NCI-H1694 treated with DMSO at 0.1 percent for 48 hours (cell line): ENCODE measurements at places on chromosomes 11 and 22.
A peak's percentile ranks its signal among the peaks of the same experiment; 100 is the strongest.

- peak; percentile 9 for DNase-seq
Observed at GRCh38 chr11:66363805-66364535, 7.6 kb downstream of the SLC29A2 start.

GRCh38 chr11:27012234-27012921 is 18.5 kb downstream of the FIBIN start:
- no peak for DNase-seq

DNA sequence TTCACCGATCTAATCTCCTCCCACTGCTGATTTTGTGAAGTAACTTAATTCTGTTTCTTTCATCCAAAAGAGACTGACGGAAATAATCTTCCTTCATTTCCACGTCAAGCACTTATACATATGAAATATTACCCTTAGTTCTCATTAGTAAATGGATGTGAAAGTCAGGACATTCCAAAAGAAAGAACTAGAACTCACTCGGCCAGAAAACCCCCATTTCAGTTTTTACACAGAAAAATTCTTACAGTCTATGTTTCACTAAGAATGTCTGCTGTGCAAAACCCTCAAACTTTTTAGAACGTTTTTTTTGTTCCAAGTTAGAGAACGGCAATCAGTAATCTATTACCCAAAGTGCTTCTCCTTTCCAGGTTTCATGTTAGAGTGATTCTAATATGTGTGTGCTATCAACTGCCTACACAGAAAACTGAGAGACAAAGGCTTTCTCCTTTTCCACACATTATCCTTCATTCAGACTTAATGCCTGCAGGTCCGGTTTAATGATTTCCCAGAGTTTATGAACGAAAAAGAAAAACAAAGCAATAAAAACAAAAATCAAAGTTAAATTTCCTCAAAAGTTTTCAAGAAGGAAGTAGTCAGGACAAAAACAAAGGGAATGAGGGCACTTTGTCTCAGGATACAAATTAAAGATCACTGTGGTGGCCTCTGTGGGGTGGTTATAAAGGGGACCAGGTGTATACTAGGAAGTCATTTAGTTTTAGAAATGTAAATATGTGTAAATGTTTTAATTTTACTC is 11.3 kb upstream of the SESN3 start:
- no peak for DNase-seq

DNA sequence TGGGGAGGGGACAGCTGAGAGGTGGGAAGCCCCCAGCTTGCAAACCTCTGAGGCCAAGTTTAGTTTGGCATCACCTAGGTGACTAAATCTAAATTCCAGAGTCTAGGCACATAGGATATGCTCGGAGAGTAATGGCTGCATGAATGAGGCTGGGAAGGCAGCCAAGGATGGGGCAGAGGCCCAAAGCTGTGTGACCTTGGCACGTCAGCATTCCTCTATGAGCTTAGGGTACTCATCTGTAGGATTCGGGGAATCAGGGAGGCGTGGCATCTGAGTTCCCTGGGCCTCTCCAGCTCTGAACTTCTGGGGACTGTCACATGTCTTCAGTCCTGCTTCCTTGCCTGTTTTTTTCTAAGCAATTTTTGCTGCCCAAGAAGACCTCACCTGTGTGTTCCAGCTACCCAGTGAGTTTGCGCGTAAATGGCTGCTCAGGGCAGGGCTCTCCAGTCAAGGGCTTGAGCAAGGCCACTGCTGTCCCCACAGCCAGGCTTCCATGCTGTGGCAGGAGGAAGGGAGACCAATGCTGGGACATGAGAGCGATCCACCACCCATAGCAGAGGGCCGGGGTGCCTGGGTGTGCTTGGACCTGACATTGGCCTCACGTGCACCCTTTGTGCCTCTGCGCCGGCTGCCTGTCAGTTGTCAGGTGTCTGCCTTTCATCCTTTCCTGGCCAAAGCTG is 13.9 kb downstream of the DAGLA start:
- peak; percentile 14 for DNase-seq

DNA sequence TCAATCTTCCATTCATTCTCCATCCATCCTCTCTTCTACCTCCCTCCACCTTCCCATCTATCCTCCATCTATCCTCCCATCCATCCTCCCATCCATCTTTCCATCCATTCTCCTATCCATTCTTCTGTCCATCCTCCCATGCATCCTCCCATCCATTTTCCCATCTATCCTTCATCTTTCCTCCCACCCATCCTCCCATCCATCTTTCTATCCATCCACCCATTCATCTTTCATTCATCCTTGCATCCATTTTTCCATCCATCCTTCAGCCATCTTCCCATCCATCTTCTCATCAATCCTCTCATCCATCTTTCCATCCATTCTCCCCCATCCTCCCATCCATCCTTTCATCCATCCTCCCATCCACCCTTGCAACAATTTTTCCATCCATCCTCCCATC is 27.5 kb downstream of the IGLL1 start:
- DNase-seq = no peak

DNA sequence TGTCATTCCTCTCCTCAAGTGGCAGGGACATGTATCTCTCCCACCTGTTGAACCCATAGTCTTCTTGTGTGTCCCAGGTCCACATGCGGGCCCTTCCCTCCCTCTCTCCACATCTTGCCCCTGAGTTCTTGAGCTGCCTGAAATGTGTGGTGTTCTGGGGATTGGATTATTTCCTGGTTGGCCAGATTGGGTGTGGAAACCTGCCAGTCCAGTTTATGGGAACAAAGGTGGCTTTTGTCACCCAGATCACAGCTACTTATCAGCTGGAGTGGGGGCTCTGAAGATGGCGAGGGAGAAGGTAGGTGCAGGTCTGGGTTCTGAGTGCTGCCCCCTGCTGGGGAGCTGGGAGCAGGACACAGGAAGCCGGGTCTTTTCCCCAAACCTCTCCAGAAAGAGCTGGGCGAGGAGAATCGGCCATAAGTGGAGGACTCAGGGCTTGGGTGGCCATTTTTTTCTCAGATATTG is 14.2 kb downstream of the DTX4 start:
- DNase-seq = no peak

DNA sequence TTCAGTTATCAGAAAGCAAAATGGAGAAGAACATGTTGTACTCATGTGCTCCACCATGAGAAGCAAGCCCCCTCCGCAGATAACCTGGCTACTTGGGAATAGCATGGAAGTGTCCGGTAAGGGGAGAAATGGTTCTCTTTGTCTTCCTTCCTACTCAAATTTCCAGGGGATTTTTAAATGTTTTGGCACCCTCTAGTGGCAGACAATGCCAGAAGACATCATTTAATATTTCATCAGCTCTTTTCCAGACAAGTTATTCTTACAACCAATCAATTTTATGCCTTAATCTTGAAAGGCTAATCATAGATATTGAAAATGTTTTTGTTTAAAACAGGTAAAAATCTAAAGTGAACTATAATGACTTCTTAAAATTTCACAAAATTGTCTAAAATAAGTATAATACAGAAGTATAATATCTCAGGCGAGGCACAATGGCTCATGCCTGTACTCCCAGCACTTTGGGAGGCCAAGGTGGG is 15.7 kb downstream of the CRTAM start:
- peak; percentile 24 for DNase-seq

GRCh38 chr11:9990221-9990973 is 303.6 kb downstream of the SBF2 start:
- no peak for DNase-seq

GRCh38 chr11:12581923-12582322 is 92.3 kb upstream of the TEAD1 start:
- DNase-seq = no peak

- no peak for DNase-seq
Observed at GRCh38 chr22:36863979-36864378, 3.2 kb downstream of the NCF4 start.

- no peak for DNase-seq
Observed at GRCh38 chr11:122816761-122817520, 21.4 kb upstream of the CRTAM start.

DNA sequence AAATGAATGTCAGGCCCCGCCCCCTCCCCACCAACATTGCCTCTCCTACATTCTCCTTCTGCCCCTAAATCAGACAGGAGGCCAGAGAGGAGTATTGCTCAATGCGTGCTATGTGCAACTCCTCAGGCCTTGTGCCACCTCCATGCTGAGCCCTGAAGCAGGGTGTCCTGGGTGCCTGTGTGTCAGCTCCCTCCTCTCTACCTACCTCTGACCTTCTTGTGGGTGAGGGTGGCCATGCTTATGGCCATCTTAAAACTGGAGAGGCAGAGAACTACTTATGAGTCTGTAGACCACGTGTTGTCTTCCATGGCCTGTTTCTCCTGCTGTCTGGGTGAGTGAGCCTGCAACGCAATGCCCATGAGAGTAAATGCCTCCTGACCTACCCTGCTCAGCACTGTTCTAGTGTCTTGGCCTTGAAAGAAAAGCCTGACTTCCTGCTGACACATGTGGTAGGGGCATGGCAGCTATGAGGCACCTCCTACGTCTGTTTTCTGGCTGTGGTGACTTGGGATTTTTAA is 10.5 kb downstream of the MCAM start:
- DNase-seq = no peak

GRCh38 chr22:48690583-48691317 is 1136.9 kb downstream of the BRD1 start:
- DNase-seq = no peak

DNA sequence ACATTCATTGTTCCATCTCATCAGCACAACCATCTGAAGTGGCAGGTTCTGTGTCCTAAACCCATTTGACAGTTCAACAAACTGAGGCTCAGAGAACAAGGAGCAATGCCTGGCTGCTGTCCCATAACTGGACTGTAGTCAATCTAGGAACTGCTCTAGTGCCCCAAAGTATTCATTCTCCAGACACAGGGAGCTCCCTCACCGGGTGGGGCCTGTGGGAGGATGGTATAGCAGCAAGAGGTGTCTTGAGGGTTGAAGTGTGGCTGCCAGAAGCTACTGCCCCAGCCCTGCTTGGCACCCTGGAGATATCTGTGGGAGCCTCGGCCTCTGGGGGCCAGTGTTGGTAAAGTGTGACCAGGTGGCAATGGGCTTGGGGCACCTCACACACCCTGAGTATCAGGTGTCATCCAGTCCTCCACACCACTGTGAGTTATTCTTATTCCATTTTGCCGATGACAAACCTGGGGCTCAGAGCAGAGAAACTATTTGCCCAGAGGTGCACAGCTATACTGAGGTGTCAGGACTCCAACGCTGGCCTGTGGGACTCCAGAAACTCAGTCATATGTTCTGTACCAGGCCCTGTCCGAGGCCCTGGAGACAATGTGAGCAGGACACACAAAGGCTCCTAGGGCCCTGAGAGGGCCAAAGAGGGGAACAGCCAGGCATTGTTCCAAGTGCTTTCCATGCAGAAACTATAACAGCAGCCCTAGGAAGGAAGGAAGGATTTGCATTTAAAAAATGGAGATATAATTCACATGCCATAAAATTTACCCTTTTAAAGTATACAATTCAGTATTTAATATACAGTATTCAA is 46.0 kb upstream of the KLHL35 start:
- DNase-seq = no peak

GRCh38 chr11:108032800-108033199 is 24.1 kb downstream of the CUL5 start:
- no peak for DNase-seq

DNA sequence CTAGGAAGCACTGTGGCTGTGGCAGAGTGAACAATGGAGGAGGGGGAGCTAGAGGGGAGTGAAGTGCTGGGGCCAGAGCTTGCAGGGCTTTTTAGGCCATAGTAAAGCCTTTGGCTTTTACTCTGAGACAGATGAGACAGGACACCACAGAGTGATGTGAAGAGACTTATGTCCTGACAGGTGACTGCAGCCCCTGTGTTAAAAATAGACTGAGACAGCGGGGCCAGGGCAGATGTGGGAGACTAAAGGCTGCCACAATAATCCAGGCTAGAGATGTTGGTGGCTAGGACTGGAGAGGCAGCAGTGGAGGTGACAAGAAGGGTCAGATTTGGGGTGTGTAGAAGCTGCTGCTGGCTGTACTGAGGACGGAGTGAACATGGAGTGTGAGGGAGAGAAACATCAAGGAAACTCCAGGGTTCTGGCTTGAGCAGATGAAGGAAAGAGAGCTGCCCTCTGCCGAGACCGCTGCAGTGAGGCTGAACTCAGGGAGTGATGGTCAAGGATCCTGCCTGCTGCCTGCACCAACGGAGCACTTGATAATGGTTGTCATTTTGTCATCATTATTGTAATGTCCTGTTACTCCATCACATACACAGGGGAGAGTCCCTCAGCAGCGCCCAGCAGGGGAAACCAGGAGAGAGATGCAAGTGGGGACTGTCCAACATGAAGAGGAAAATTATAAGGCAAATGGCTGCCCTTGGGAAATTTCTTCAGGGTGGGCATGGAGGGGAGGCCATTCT is 27.4 kb downstream of the SLC43A1 start:
- DNase-seq = no peak

- DNase-seq = no peak
Observed at GRCh38 chr11:78821371-78822306, 247.0 kb upstream of the NARS2 start.

GRCh38 chr11:76665172-76665571 is 5.4 kb downstream of the LRRC32 start:
- no peak for DNase-seq

GRCh38 chr11:61482513-61482912 is 26.0 kb upstream of the LRRC10B start:
- DNase-seq = no peak

DNA sequence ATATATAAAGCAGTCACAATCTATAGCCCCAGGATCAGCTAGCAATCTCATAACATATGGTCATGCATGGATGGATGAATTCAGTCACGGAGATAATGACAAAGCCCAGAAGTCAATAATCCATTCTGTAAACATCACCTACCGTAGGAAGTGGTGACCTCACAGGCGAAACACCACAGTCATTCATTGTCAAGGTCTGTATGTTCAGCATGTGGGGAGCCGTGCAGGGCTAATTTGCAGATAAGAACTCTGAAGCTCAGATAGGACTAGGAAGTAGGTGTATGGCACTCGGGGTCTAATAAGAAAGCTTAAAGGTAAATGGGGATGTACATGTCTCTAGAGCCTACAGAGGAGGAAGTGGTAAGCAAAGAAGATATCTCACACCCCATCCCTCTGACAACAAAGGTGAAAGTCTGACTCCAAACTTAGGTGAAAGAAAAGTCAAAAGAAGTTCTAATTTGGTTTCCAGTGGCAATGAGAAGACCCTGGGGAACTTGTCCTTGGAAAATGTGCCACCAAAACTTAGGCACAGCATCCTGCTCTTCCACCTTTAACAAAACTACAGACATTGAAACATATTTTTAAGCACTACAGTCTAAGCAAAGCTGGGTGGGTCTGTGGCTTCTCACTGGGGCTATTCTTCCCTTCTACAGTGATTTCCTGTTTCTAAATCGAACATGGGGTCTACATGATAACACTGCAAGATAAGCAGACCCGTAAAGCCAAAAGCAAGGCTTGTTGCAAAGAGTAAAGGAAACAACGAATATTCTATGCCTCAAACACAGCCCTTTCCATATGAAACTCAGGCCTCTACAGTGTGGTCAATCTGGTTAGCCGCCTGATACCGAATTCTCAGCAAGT is 5.2 kb downstream of the CRTAM start:
- DNase-seq = peak; percentile 11
